ENCODE measurements at places on chromosomes 2 and 18.

GRCh38 chr2:206198677-206199076 is 39.0 kb downstream of the EEF1B2 start:
- DNase-seq, result no peak

DNA sequence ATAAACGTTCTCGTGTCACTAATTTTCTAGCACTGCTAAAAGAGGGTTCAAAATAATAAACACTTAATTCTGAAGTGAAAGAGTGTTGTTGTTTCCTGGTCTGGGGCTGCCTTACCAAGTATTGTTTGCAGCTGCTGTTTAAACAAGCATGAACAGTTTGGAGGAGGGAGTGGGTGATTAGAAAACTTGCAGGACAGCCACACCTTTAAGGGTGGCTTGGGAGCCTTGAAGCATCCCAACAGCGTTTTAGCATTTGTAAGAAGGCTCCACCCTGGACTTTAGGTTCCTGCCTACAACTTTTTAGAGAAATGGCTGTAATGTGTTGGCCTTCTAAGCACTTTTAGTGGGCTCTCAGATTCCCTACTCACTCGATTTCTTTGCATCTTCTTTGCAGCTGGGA is 371.6 kb downstream of the TGIF1 start:
- no peak for DNase-seq

- DNase-seq, result no peak
Observed at GRCh38 chr2:199841409-199841808, 9.6 kb downstream of the FTCDNL1 start.

DNA sequence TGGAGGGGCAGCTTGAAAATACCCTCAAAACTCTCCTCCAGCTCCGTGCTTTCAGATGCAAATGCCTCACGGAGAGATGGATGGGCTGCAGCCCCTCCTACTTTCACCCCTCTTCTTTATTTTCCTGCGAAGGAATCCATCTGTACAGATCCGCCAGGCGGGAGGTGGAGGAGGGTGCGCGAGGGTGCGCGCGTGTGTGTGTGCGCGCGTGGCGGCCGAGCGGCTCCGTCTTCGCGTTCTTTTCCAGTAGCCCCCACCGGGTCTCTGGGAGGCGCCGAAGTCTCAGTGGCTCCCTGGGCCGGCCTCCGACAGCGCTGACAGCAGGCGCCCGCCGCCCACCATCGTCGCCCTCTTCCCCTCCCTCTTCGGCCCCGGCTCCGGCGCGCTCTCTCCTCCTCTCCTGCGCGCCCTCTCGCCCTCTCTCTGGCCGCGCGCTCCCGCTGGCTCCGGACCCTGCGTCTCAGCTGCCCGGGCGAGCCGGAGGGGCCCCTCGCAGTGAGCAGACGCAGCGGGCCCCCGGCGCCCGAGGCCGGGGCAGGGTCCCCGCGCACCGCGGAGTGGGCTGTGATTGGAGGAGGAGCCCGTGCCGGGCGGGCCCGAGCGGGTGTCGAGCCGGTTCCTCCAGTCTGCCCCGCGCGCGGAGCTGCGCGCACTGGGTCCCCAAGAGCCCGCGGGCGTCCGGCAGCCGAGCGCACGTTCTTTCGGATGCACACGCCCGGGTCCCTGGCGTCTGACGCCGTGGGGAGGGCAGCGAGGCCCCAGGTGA is at the start of gene CDH7:
Gene CDH7, plus strand, starts transcription at position 624 of the 766 bp plus-strand sequence. CDS start 11,831 bp downstream, outside the sequence.
- DNase-seq, result no peak

GRCh38 chr2:234492717-234493485 is 4.0 kb downstream of the ARL4C start:
- DNase-seq, result no peak

DNA sequence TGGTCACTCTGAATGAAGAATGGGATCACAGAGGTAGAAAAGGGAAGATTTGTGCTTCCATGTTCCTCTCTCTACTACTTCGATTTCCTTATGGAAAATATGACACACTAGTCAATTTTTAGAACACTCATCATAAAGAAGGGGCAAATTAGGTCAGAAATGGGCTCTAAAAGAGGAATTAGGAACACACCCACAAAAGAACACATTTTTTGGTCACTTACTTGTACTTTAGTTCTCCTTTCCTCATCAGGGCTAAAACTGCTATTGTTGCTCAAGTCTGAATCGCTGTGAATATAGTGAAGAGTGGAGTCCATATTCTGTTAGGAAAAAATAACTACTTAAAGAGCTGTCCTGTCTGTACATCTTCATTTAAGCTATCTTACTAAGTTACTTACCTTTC is 52.6 kb downstream of the PPP4R1 start:
- no peak for DNase-seq

GRCh38 chr18:9000733-9001132 is 101.8 kb upstream of the NDUFV2 start:
- DNase-seq, result no peak

DNA sequence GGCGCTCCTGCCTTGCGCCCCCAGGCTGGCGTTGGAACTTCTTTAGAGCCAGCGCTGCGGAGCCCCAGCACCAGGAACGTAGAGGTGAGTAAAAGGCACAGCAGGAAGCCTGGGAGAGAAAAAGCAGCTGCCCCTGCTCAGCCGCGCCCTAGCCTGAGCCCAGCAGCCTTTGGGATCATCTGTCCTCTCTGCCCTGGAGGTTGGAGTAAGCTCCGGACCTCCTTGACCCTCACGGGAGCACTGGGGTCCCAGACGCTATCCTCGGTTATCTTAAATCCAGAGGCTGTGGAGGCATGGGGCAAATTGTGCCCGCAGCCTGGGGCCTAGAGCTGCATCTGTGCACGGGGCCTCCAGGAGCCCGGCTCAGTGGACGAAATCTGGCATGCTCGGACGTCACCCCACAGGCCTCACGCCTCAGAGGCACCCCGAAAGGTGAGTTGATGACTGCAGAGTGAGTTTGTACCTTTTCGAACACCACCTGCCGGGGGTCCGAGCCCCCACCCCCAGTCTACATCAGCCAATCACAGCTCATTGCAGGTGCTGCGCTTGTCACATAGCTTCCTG is 1.6 kb upstream of the SLC66A2 start:
- no peak for DNase-seq

DNA sequence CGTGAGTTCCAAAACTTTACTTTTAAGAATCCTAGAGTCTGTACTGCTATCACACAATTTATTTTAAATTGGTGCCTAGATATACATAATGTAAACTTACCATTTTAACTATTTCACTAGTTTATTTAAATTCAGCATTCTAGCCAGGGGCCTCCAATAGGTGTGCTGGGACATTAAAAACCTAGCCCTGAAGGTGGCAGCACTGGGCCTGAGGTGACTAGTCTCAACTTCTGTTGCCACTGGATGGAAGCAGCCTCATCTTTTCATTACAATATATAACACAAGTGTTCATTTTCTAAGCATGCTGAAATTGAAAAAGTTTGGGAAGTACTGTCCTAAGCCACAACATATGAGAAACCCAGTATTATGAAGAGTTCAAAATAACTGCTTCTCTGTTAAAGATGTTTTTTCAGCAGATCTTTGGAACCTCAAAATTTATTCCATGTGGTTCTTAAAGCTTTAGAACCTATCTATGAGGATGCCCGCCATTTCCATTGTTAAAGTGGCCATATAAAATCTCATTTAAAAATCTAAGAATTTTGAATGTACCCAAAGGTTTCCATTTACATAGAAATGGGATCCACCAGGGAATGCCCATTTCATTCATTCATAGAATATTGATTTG is 2.9 kb upstream of the RBBP8 start:
- DNase-seq, result no peak

- DNase-seq, result no peak
Observed at GRCh38 chr18:27428716-27429475, 243.8 kb upstream of the CHST9 start.

DNA sequence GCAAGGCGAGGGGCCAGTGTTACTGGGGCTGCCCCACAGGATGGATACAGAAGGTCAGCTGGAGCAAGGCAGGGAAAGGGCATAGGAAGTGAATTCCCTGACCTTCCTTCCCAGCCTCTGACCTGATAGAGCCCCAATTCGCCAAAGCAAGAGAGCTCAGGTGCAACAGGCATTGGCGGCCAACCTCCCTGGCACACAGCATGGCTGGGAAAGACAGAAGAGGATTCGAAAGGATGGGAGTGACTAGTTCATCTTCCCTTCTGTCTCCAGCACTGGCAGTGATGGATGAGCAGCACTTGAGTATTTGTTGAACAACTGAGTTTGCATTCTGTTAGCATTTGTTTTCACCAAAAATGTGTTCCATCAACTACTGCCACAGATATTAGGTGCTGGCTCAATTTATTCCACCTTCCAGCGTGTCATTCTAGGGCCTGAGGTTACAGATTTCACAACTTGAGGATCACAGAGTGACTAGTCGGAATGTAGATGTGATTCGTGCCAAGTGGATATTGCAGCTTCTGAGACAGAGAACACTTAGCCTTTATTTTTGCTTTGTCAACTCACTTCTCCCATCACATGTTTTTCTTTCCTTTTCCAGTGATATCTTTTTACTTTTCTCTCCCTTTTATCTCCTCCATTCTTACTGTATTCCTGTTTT is 6.2 kb downstream of the COPS8 start:
- no peak for DNase-seq

DNA sequence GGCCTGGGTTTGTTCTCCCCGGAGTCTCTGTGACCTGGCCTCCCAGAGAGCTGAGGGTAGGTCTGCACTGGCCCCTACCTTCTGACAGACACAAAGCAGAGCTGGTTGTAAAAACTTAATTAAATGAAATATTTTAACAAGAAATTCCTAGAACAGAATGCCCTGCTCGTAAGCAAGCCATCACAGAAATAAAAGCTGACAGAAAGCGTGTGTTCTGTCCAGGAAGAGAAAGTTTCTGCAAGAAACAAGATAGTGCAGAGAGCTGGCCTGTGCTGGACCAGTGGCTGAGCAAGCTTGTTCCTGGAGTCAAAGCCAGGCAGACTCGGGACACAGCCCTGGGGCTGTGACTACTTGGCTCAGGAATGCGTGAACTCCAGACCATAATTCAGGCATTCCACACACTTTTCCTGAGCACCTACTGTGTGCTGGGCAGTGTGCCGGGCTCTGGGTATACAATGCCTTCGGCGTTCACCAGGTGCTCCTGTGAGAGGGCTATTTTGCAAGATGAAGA is 51.6 kb downstream of the APOB start:
- DNase-seq, result no peak

- no peak for DNase-seq
Observed at GRCh38 chr2:86243950-86244733, 44.9 kb downstream of the MRPL35 start.

- DNase-seq, result peak; percentile 72
Observed at GRCh38 chr18:58241877-58242276, 197.9 kb downstream of the NEDD4L start.

DNA sequence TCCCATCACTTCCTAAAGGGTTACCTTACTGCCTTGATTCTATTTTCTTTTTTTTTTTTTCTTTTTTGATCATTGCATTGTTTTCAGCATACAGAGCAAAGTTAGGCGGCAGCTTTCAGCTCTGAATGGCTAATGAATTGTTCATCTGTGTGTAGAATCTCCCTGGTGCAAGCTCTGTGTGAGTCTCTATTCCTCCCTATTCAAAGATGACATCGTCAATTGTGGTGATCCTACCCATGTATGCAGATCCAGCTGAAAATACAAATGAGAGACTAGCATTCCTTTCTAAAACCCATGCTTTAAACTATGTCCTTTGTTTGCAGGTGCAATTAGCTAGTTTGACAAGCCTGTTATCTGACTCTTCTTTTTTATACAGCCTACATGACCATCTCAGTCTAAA is 539.0 kb downstream of the ARHGAP15 start:
- DNase-seq, result no peak
